ENCODE measurements at places on chromosomes 6 and 20.

- DNase-seq, result no peak
These were observed 429.7 kb upstream of the RUNX2 start for GRCh38 chr6:44898296-44898930.

DNA sequence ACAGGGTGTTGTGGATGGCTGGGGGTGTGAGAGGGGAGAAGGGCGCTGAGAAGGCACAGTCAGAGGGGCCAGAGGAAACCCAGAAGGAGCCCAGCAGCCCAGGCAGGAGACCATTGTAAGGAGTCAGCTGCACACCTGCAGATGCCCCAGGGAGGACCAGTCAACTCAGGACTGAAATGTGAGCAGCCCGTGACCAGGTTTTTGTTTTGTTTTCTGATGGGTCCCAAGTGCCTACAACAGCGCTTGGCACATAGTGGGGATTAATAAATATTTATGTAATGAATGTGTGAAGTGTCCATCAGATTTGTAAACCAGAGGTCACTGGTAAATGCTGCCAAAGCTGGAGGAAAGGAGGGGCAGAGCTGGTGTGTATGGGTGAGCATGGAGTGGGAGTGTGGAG lies 30.2 kb downstream of the TRAM2 start:
- DNase-seq, result no peak

GRCh38 chr20:52619671-52620070 lies 352.5 kb upstream of the TSHZ2 start:
- DNase-seq, result no peak

GRCh38 chr6:14456941-14457340 lies 339.4 kb downstream of the CD83 start:
- no peak for DNase-seq

- no peak for DNase-seq
These were observed 9.9 kb downstream of the BCL2L1 start for GRCh38 chr20:31712564-31713311.

DNA sequence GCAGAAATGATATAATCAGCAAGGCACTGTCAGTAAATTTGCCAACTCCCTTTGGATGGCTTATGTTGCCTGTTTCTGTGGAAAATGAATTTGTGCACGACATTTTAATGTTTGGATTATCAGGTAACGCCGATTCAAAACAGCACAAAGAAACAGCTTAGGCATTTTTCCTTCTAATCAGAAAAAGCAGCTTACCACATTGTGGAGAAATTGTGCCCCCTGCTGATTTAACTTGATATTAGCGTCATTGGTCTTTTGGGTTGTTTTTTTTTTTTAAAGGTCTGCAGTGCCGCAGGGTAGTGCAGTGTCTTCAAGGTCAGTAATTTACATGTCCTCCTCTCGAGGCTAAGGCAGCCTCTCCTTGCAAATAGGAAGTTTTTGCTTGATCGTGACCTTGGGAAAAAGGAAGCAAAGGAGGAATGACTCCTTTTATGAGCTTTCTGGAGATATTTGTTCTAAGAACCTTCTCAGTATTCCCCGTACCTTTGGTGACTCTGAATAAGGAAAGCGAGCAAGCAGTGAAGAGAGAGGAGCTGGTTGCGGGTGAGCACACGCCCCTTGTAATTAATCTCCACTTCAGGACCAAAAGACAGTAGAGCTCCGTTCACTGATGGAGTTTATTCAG lies 79.1 kb downstream of the ELOVL4 start:
- DNase-seq, result no peak

GRCh38 chr6:112466373-112467151 lies 119.4 kb downstream of the RFPL4B start:
- DNase-seq, result no peak

DNA sequence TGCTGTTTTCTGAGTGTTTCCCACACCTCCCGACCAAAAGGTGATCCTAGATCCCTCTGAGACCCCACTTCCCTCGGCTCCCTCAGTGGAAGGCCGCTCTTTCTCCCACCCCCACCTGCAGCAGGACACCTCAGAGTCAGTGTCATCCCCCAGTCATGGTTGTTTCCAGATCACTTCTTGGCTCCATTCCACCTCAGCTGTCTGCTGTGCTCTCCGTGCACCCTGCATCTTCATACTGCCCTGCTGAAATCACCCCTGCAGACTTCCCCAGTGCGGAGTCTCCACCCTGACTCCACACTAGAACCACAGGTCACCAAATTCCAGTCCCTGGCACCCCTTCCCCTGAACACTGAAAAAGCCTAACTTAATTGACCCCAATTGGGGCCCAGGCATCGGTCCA lies 255.1 kb upstream of the CDYL start:
- no peak for DNase-seq

- no peak for DNase-seq
These were observed 113.7 kb upstream of the ENPP5 start for GRCh38 chr6:46284475-46284874.

DNA sequence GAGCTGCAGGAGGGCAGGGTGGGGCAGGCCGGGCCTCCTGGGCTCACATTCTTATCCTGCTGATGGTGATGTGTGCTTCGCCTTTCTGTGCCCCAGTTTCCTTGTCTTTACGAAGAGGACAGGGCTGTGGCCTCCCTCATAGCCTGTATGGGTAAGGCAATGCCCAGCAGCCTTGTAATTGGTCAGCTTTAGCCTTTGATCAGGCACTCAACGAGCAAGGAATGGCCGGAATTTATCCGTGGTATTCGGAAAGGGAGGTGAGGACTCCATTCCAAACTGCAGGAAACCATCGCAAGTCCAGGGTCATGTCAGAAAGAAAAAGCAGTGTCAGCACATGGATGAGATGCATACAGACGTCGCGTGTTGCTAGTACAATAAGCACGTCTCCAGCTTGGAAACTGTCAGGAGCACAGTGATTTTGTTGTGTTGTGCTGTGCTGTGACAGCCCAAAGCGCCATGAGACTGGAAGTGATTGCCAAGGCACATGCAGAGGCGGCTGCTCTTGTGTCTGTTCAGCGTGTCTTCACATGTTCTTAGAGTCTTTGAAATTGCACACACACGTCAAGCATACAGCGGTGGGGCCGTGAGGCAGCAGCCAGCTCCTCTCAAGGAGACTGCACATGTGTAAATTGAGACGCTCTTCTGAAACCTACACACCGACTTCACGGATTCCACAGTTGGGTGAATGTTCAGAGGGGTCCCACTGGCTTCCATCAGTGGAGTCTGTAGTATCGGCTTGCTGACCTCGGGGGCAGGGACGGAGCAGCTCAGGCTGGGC lies 6.2 kb downstream of the SS18L1 start:
- no peak for DNase-seq

DNA sequence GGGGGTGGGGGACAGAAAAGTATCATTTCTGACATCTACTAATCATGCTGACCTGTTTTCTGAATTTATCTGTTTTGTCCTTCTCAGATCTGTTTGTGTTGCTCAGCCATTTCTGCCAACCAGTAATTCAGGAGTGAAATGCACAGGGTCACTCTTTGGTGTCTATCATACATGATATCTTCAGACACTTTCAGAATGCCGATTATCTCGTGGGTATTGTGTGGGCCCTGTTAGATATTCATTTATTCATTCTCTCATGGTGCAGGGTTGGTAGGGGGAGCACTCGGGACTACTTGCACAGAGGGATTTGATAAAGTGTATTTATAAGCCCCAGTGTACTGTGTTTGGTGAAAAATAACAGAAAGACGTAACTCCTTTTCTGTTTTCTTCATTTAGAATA lies 101.2 kb upstream of the CITED2 start:
- no peak for DNase-seq

- no peak for DNase-seq
These were observed 473.5 kb downstream of the UTRN start for GRCh38 chr6:144758602-144759001.

- no peak for DNase-seq
These were observed 654 bp downstream of the FAM8A1 start for GRCh38 chr6:17600527-17601385.

DNA sequence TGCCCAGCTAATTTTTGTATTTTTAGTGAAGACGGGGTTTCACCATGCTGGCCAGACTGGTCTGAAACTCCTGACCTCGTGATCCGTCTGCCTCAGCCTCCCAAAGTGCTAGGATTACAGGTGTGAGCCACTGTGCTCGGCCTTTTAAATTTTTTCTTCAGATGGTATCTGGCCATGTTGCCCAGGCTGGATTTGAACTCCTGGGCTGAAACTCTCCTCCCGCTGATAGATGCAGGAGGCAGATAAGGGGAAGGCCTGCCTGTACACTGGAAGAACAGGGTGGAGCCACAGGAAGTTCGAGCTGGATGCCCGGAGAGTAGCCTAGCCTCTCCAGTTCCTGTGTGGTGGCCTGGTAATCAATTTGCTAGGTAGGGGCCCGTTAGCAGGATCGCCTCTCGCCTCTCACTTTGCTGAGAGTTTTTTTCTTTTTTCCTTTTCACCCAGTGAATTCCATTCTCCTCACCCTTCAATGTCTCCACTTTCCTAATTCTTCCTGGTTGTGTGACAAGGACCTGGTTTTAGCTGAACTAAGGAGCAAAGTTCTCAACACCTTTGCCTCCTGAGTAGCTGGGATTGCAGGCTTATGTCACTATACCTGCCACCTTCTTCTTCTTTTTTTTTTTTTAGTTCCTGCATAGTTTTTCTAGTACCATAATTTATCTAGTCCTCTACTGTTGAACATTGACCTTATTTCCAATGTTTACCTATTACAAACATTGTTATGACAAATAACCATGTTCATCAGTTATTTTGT lies 19.4 kb upstream of the ITCH start:
- DNase-seq, result no peak

GRCh38 chr20:19310541-19310940 lies 98.1 kb downstream of the SLC24A3 start:
- no peak for DNase-seq

DNA sequence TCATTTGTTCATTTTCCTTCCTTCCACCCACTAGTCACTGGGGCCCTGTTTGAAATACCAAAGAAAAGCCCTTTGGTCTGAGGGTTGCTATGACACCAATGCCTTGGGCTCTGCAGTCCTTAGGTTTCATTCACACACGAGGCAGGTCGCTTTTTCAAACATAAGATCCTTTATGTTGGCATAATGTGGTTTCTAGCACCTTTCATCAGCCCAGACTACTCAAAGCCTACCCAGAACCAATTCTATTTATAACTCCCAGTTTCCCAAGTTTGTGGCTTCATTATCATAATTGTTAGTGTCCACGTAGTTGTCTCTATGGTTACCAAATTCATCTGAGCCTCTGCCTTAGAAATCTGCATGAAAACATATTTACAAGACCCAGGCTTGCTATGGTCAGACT lies 6.6 kb upstream of the TP53RK start:
- no peak for DNase-seq

All from stimulated activated CD4-positive, alpha-beta T cell treated with anti-CD3 and anti-CD28 coated beads, Interleukin-15, amount 100 ng/mL, for 1 hour (primary cell).